ENCODE measurements at places on chromosomes 3 and 15. TPM values are rescaled to one million over a fixed set of nuclear protein-coding genes. Genes with fewer than 3 reads are reported as not detected.
A peak's percentile ranks its signal among the peaks of the same experiment; 100 is the strongest.

- H3K4me1 ChIP-seq: no peaks in the 10 kb centered on the region
- 0 out of 3 replicates have a peak, but pooled peaks cover 4% of the 10 kb centered on the region for H3K36me3 ChIP-seq
- H3K4me3 ChIP-seq: no peak overlapping the region
- H3K27me3 ChIP-seq: no peaks in the 10 kb centered on the region
- H3K27ac ChIP-seq: no peak overlapping the region
Observed at GRCh38 chr3:105752791-105753415, 115.9 kb downstream of the CBLB start.

DNA sequence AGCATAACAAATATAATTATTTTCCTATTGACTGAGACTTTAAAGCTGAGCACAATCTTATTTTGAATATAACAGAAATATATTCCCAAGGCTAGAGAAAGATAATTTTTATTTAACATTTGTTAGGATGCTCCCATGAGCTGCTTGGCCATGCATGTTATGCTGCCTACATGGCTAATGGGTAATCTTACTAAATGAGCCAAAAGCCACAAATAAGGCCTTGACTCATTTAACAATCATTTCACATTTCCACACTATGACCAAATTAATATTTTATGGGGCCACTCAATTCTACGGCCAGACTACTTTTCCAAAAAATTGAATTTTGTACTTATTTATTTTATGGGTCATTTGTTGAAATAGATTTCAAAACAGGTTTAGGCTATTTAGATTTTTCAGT is 141.7 kb downstream of the MEIS2 start:
- H3K27ac ChIP-seq: no peak overlapping the region
- no peaks in the 10 kb centered on the region for H3K36me3 ChIP-seq
- no peak for DNase-seq
- H3K27me3 ChIP-seq: no peaks in the 10 kb centered on the region
- no peaks in the 10 kb centered on the region for H3K4me1 ChIP-seq

GRCh38 chr3:169662132-169662842 is 1.2 kb downstream of the MECOM start:
- no peak overlapping the region for H3K27ac ChIP-seq
- H3K4me3 ChIP-seq: peak overlapping the region; percentile 58
- H3K36me3 ChIP-seq: no peaks in the 10 kb centered on the region
- peak; percentile 66 for DNase-seq

DNA sequence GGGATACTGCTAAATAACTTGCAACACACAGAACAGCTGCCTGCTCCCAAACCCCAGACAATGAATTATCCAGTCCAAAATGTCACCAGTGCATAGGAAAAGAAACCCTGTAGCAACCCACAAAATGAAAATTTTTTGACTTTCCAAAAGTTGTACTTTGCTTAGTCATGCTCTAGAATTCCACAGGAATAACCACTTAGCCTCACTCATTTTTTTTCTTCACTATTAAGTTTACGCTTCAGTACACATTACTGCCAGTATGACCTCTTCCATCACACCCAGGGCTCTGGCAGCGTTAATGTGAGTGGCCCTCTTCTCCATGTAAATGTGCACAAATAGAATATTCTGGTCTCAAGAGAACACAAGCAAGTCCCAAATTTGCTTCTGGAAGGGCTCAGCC is 259.8 kb downstream of the MAGI1 start:
- no peaks in the 10 kb centered on the region for H3K36me3 ChIP-seq
- no peak overlapping the region for H3K27ac ChIP-seq
- H3K27me3 ChIP-seq: no peaks in the 10 kb centered on the region
- H3K4me1 ChIP-seq: no peaks in the 10 kb centered on the region
- DNase-seq: no peak

- H3K27me3 ChIP-seq: no peaks in the 10 kb centered on the region
- H3K4me1 ChIP-seq: peaks cover 54% of the 10 kb centered on the region
- peak; percentile 23 for DNase-seq
- H3K36me3 ChIP-seq: no peaks in the 10 kb centered on the region
- peak overlapping the region; percentile 64 for H3K4me3 ChIP-seq
Observed at GRCh38 chr3:129003578-129004112, 2.5 kb downstream of the EFCC1 start.

- no peak for DNase-seq
- H3K27me3 ChIP-seq: peaks cover 1% of the 10 kb centered on the region
- H3K27ac ChIP-seq: no peak overlapping the region
- H3K4me1 ChIP-seq: no peaks in the 10 kb centered on the region
Observed at GRCh38 chr3:39268549-39268900, 11.3 kb downstream of the CX3CR1 start.

DNA sequence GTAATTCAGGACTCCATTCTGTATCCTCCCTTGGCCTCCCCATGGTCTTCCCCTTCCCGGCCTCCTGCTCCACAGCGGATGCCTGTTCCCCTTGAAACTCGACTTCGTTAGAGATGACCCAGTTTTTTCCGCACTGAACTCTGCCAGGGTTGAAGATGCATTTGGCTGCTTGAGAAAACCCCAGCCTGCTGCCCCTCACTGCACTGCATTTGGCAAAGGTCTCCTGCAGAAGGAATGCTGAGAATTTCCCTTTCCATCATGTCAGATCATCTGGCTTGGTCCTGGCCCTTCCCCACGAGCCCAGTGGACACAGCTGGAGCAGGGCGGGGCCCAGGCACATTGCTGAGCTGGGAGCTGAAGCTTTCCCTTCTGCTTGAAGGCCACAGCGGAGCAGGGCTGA is 37.6 kb upstream of the RGMA start:
- H3K4me1 ChIP-seq: no peaks in the 10 kb centered on the region

- no peak for DNase-seq
- no peaks in the 10 kb centered on the region for H3K27me3 ChIP-seq
- H3K27ac ChIP-seq: no peak overlapping the region
- no peak overlapping the region for H3K4me3 ChIP-seq
Observed at GRCh38 chr15:93485438-93486327, 396.7 kb upstream of the RGMA start.

DNA sequence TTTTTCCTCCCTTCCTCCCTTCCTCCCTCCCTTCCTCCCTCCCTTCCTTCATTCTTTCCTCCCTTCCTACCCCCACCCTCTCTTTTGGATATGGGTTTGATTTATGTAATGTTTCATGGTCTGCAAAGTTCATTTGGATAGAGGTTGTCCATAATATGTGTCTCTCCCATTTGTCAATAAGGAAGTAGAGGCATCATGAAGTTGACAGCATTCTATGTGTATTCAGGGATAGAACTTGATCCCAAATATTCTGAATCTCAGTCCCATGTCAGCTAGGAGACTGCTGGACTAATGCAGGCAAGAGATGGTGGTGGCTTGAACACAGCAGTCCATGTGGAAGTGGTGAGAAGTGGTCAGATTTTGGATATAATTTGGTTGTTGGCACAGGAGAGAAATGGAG is 90.7 kb upstream of the SLC6A6 start:
- no peak for DNase-seq
- no peak overlapping the region for H3K4me3 ChIP-seq
- peaks cover 2% of the 10 kb centered on the region for H3K27me3 ChIP-seq
- no peaks in the 10 kb centered on the region for H3K36me3 ChIP-seq

DNA sequence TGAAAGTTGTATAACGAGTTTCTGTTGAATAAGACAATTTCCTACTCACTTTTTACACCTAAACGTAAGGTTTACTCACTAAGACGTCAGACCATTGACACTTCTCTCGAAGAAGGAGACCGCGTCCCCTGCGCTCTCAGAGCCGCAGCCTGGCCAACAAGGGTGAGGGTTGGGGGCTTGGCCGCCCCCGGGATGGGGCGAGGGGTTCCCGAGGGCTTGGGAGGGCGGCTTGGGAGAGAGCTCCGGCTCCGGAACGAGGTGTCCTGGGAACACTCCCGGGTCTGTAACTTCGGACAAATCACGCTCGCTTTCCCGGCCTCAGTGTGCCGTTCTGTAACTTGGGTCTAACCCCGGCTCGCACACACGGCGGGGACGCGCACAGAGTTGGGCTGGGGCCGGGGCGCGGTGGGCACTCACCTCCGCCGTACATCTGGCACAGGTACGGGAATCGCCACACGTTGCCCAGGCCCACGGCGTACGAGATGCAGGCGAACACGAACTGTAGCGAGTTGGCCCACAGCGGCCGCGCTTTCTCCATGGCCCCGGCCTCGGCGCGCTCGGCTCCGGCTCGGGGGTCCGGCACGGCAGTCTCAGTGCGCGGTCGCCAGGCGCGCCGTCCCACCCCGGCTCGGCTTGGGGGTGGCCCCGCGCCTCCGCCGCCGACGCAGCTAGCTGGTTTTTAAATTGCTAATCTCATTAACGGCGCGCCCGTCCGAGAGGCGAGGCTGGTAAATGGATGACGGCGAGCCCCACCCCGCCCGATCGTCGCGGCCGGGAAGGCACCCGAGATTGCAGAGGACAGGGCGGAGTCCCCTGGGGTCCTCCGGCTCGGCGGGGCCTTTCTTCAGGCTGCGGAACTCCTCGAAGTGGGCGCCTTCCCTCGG is at the start of gene SLC6A20:
TSS of gene SLC6A20 (minus strand) at position 655 of the 884 bp plus-strand sequence. CDS start at position 538, 117 bp downstream.
- no peak for DNase-seq
- no peak within 1 kb of the TSS for H3K4me3 ChIP-seq
- no peaks in the 10 kb centered on the region for H3K4me1 ChIP-seq
- no peak within 1 kb of the TSS for H3K27ac ChIP-seq
- H3K36me3 ChIP-seq: no peaks in the 10 kb centered on the region

DNA sequence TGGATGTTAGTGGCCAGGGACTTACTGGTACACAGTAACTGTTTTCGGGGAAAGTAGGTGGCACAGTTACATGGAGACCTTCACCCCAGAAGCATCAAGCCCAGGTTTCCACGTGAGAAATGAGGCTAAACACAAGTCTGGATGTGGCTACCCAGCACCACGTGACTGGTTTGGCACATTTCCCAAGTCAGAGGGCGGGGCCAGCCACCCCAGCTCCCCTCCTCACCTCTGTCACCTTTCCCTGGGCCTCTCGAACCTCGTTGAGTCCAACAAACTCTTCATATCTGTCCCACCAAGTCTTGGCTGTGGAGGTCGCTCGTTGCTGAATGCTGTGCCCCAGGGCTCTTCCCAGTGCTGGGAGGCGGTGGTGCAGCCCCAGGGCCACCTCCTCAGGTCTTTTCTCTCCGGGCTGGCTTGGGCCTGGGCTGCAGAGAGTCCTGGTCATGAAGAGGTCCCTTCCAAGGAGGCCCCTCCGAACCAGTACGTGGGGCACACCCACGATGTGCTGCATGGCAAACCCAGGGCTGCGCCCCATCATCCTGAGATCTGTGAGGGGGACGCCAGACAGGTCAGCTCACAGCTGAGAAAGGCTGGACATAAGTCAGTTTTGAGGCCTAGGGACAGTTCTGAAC is 4.8 kb upstream of the PLXNB1 start:
- peaks cover 1% of the 10 kb centered on the region for H3K36me3 ChIP-seq
- H3K27me3 ChIP-seq: no peaks in the 10 kb centered on the region
- H3K4me1 ChIP-seq: peaks cover 81% of the 10 kb centered on the region
- H3K27ac ChIP-seq: peak overlapping the region; percentile 99
- no peak overlapping the region for H3K4me3 ChIP-seq
- DNase-seq: no peak

DNA sequence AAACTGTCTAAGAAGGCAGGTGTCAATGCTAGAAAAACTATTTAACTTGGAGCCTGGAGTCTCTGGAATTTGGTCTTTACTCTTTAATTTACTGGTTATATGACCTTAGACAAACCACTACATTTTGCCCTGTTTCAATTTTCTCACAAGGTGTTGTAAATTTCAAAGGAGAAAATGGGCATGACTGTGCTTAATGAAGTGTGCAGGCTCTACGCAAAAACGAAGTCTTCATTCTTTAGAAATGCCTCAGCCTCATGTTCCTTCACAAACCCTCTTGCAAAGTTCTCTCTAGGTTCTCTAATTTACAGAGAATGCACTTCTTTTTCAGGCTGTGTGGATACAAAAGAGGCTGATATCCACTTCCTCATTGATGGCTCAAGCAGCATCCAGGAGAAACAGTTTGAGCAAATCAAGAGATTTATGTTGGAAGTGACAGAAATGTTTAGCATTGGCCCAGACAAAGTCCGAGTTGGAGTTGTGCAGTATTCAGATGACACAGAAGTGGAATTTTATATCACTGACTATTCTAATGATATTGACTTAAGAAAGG is 39.1 kb downstream of the COL6A5 start:
- no peak overlapping the region for H3K4me3 ChIP-seq
- no peak for DNase-seq
- no peak overlapping the region for H3K27ac ChIP-seq
- H3K36me3 ChIP-seq: no peaks in the 10 kb centered on the region
- no peaks in the 10 kb centered on the region for H3K4me1 ChIP-seq
- no peaks in the 10 kb centered on the region for H3K27me3 ChIP-seq

DNA sequence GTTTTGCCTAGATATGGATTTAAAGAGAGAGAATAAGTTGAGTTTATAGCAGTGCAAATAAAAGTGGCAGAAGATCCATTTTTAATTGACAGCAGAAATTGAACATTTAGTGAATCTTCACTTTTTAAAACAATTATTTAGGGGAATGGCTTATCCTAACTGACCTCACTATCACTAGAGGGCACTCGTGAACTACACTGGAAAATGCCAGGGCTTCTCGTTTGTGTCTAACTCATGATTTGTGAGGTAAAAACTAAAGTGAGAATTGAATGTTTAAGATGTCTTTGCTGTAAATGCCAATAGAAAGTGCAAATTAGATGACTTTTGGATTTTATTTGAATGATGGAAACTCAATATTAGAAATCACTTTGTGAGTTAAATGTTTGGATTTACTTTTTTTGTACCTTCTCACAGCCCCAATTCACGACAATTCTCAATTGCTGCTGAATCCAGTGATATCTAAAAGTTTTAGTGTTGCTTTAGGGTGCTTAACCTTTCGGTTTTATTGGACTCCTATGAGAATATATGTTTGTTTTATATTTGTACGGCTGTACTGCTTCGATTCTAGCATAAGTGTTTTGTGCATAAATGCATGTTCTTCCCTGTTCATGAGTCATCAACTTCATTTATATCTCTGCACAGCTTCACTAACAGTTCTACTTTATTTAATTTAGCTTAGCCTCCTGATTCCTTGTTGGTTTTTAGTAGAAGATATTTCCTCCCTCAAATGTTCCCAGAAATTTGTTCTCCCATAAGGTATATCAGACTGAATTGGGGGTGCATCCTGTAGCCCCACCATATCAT is 462.1 kb downstream of the MFSD1 start:
- no peak overlapping the region for H3K27ac ChIP-seq
- H3K4me3 ChIP-seq: no peak overlapping the region
- no peaks in the 10 kb centered on the region for H3K4me1 ChIP-seq
- no peaks in the 10 kb centered on the region for H3K36me3 ChIP-seq
- peak; percentile 22 for DNase-seq

- DNase-seq: no peak
- H3K36me3 ChIP-seq: no peaks in the 10 kb centered on the region
- H3K4me3 ChIP-seq: peak overlapping the region; percentile 12
- H3K27ac ChIP-seq: no peak overlapping the region
Observed at GRCh38 chr15:41610048-41610447, 50.2 kb upstream of the MGA start.

The KBTBD13 gene
- not detected for total RNA-seq

The MESP2 gene
- not detected for total RNA-seq

The NPAP1 gene
- total RNA-seq: not detected

The ROPN1B gene
- total RNA-seq: not detected

The GP9 gene
- total RNA-seq: not detected

The TGFBR2 gene
- 68.1 TPM for total RNA-seq

The ITIH3 gene
- 105 TPM for total RNA-seq

The TMEM158 gene
- total RNA-seq: not detected

The PDCD6IP gene
- total RNA-seq: 116 TPM

The FANCD2OS gene
- not detected for total RNA-seq

All from HepG2 (cell line).